Myocyte (in vitro differentiated cells): ENCODE measurements at places on chromosomes 4 and X.

- DNase-seq = no peak
Observed at GRCh38 chrX:119982145-119982544, 38.6 kb upstream of the NKAP start.

DNA sequence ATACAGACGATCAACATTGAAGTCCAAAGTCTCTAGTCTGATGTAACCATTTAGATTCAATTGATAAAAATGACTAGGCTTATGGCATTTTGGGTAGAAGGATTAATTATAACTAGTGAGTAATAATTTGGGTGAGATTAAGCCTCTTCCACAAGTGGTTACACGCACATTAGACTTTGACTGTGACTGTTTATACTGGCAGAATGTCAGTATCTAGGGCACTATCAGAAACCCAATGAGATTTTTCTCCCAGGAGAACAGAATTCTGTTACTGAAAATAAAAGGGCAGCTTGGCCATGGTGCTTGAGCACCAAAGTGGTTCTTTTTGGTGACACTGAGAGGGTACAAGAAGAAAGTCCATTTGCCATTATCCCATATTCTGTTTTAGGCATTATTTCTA is 3.3 kb downstream of the PLS3 start:
- no peak for DNase-seq

- DNase-seq = no peak
Observed at GRCh38 chrX:49120091-49120490, 3.4 kb downstream of the GPKOW start.

DNA sequence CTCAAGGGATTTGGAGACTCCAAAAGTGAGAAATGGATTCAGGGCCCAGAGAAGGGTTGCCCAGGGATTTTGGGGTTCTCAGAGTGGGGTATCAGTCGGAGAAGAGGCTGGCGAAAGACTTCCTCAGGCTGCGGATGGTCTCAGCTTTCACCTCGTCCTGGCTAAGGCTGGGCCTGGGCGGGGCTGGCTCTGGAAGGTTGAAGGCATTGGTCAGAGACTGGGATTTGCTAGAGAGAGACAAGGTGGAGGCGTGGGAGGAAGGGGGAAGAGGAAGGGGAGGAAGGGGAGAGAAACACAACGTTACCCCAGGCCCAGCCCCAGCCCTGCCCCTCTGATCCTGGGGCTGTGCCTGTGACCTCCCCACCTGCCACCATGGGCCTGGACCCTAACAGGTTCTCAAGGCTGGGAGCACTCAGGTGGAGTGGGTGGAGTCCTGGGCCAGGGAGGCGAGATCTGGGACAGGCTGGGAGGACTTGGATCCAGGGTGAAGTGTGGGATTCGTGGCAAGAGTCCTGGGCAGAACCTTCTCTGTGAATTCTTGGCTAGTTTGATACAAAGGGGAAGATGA is 9.4 kb upstream of the TIMP1 start:
- no peak for DNase-seq

- DNase-seq = no peak
Observed at GRCh38 chrX:16654093-16654492, 4.1 kb downstream of the S100G start.

DNA sequence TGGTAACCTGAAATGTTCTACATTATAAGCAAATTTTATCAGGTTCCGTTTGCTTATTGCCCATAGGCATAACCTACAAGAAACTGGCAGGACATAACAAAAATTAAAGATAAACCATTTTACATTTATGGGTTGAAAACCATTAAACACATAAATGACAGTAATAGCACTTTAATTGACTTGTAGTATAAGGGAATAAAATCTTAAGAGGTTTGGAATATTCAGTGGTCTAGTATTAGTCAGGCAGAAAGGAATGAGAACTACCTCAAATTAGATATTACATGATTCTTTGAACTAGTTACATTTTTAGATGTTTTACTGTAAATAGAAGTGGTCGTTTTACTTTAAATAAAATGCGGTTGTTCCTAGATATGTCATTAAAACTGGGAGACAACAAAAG is 111.9 kb downstream of the ADAMTS3 start:
- DNase-seq = no peak

GRCh38 chrX:47460561-47460960 is 22.5 kb downstream of the ZNF41 start:
- no peak for DNase-seq

GRCh38 chr4:87624698-87625097 is 16.4 kb downstream of the DSPP start:
- DNase-seq = no peak

DNA sequence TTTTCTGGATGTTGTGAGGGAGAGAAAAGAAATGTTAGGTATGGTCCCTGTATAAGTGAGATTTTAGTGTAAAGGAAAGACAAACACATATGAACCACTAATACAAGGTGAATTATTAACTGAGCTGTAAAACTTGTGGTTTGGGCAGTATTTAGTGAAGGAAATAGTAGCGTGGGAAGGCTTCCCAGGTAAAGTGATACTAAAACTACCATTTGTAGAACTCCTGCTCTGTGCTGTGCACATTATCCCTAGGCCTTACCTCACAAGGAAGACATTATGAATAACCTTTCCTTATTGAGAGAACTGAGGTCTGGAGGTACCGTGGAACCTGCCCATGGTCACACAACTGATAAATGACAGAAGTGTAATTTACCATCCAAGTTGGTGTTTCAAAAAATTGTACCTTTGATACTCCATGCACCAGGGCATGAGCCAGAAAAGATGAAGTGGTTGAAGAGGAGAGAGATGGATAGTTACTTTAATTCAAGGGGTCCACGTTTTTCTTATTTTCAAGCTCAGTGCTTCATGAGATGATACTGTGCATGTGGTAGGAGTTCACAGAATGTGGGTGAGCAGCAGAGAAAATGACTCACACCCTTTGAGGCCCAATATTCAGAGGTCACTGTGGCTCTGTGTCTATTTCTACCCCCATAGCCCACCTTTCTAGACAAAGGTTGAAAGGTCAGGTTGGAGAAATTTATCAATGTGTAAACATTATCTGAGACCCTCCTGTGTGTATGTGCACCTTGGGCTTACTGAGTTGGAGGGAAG is 2.6 kb upstream of the VSIG4 start:
- DNase-seq = no peak

DNA sequence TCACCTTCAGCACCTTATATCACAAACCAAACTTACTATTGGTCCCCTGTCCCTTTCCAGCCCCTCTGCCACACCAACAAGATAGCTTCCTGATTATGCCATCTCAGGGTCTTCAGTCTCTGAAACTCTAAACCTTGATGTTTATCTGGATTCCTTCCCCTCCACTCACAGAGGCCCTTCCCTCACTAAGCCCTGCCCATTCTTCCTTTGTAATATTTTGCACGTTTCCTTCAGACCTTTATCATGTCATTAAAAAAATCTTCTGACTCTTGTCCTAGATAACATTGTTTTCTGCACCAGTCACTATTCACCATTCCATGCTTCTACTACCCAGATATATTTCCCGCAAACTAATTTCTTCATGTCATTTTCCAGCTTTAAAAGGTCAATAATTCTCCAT is 17.7 kb upstream of the CEP135 start:
- DNase-seq = no peak

GRCh38 chr4:113290666-113291065 is 241.2 kb downstream of the ANK2 start:
- DNase-seq = no peak
